ENCODE measurements at places on chromosomes 16 and 17.

DNA sequence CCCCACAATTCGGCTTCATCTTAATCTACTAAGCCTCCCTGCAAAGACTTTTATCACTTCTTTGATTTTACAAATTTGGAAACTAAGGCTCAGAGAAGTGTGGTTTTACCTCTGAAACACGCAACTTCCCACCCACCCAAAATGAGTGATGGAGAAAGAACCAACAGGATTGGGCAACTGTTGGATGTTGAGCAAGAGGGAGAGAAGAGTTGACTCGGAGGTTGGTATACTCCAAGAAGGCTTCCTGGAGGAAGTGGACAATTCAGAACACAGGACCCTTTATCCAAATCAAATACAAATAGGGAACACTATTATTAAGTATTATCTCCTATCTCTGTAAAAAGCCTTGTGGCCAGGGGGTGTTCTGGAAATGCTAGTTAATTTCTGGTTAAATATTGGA lies 323.0 kb downstream of the C16orf95 start:
- DNase-seq = no peak

GRCh38 chr17:79942591-79943346 lies 92.9 kb downstream of the TBC1D16 start:
- DNase-seq = no peak

GRCh38 chr17:40791111-40791510 lies 8.6 kb downstream of the KRT28 start:
- no peak for DNase-seq

GRCh38 chr16:28902909-28903308 lies 22.1 kb downstream of the RABEP2 start:
- no peak for DNase-seq

- peak; percentile 37 for DNase-seq
Measured at GRCh38 chr17:80119271-80119791, 17.9 kb downstream of the GAA start.

Measured in NCI-H524 treated with DMSO at 0.1 percent for 48 hours (cell line).